H9 (cell line): ENCODE measurements at places on chromosomes 4 and X.

DNA sequence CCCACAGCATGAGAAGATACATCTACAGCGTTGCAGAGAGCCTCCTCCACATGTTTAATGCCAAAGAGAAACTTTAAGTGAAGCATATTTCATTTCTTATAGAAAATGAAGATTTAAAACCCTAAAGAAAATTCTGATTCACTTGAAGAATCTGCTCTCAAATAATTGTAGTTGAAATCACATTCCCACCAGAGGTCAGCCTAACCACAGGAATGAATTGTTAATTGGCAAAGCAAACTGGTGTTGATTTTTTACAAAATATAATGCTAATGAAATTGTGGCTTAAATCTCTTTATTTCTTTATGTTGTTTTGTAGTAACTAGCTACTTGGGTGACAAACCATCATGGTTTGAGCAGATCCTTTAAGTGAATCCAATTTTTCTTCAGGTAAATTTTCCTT lies 31.1 kb upstream of the WDR17 start:
- no peaks in the 10 kb centered on the region for H3K4me1 ChIP-seq
- H3K36me3 ChIP-seq = no peaks in the 10 kb centered on the region
- no peak overlapping the region for H3K4me3 ChIP-seq
- no peak overlapping the region for H3K27ac ChIP-seq

GRCh38 chrX:152817078-152817764 lies 13.3 kb downstream of the CETN2 start:
- no peak overlapping the region for H3K4me3 ChIP-seq
- no peaks in the 10 kb centered on the region for H3K36me3 ChIP-seq
- DNase-seq = no peak
- no peak overlapping the region for H3K27ac ChIP-seq
- no peaks in the 10 kb centered on the region for H3K4me1 ChIP-seq

DNA sequence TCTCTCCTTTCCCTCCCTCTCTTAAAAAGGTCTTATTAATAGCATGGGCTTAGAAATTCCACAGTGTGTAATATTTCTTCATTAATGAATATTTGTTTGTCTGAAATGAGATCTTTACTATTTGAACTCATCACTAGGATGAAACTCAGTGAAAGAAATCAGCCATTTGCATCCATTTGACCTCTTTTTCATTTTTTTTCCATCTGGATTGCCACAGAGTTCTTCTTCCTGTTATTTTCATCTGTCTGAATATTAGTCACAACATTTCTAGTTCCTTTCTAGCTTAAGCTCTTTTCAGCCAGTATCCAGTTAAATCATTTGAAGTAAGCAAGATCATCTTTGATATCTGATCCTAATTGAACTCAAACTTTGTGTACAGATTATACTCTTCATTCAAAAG lies 69.2 kb upstream of the PLS3 start:
- no peaks in the 10 kb centered on the region for H3K4me1 ChIP-seq
- no peaks in the 10 kb centered on the region; the same call in 1 of the 2 replicates for H3K27me3 ChIP-seq
- H3K4me3 ChIP-seq = no peak overlapping the region
- H3K36me3 ChIP-seq = no peaks in the 10 kb centered on the region

DNA sequence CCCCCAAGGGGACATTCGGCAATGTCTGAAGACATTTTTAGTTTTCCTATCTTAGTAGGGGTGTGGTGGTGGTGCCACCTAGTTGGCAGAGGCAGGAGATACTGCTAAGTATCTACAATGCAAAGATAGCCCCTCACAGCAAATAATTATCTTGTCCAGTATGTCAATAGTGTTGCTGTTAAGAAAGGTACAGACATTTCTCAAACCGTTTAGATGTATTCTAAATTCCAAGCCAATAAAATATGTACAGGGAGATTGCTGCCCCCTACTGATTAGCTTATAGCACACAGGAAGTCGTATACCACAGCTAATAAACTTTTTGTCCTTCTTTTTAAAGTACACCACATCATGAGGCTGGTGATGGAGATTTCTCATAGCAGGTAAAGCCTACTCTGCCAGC lies 260.5 kb downstream of the TMA16 start:
- DNase-seq = no peak
- H3K4me3 ChIP-seq = no peak overlapping the region
- H3K27me3 ChIP-seq = no peaks in the 10 kb centered on the region
- H3K4me1 ChIP-seq = no peaks in the 10 kb centered on the region
- H3K27ac ChIP-seq = no peak overlapping the region

- H3K36me3 ChIP-seq = peaks cover 53% of the 10 kb centered on the region
- H3K27me3 ChIP-seq = no peaks in the 10 kb centered on the region
- H3K27ac ChIP-seq = no peak overlapping the region
- no peaks in the 10 kb centered on the region for H3K4me1 ChIP-seq
These were observed 125.3 kb downstream of the SOWAHB start for GRCh38 chr4:76772498-76773106.

- H3K36me3 ChIP-seq = no peaks in the 10 kb centered on the region
- DNase-seq = no peak
- H3K4me3 ChIP-seq = no peak overlapping the region
- no peak overlapping the region for H3K27ac ChIP-seq
- H3K4me1 ChIP-seq = peaks cover 5% of the 10 kb centered on the region; the same call in 1 of the 2 replicates
- H3K27me3 ChIP-seq = no peaks in the 10 kb centered on the region
These were observed 15.4 kb downstream of the ANXA3 start for GRCh38 chr4:78566834-78567499.

DNA sequence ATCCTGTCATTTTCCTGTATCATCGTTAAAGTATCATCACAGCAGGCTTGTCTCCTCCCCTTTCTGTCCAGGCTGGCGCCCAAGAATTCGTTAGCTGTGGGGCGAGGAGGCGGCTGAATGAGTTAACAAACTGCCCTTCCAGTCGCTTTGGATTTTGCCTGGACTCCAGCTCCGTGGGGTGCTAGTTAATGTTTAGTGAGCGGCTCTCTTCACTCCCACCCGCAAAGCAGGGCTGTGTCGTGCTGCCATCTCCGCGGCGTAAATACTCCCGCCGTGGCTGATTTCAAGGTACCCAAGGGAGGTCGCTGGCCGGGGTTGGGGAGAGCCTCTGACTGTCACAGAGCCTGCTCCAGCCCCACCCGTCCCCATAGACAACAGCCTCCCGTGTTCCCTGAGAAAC lies 44.9 kb upstream of the SPRY1 start:
- H3K27ac ChIP-seq = no peak overlapping the region
- DNase-seq = no peak
- H3K4me3 ChIP-seq = no peak overlapping the region
- no peaks in the 10 kb centered on the region for H3K27me3 ChIP-seq
- H3K36me3 ChIP-seq = no peaks in the 10 kb centered on the region

- peak overlapping the region; percentile 97 for H3K4me3 ChIP-seq
- H3K27ac ChIP-seq = no peak overlapping the region
These were observed 1.0 kb downstream of the FAT4 start for GRCh38 chr4:125315576-125316400.

DNA sequence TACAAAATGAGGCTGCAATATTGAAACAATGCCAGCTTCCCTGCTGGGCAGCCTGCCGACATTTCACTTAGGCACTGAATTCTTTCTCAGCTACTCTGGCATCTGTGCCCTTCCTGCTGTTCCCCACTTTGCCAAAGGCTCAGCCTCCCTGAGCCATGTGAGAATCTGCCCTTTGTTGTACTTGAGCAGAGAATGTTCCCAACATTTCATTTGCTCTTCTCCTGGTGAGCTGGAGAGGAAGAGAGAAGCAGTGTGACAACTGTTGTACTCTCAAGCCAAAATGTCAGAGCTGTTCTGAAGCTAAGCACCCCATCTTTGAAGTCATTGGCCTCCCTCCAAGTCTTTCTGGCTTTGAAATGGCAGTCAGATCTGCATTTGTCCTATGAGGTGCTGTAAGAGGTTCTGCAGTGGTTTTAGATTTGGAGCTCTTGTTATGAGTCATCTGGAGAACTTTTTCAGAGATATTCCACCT lies 32.5 kb downstream of the LANCL3 start:
- no peaks in the 10 kb centered on the region for H3K27me3 ChIP-seq
- no peaks in the 10 kb centered on the region for H3K36me3 ChIP-seq
- H3K4me1 ChIP-seq = no peaks in the 10 kb centered on the region
- H3K27ac ChIP-seq = no peak overlapping the region
- no peak for DNase-seq

DNA sequence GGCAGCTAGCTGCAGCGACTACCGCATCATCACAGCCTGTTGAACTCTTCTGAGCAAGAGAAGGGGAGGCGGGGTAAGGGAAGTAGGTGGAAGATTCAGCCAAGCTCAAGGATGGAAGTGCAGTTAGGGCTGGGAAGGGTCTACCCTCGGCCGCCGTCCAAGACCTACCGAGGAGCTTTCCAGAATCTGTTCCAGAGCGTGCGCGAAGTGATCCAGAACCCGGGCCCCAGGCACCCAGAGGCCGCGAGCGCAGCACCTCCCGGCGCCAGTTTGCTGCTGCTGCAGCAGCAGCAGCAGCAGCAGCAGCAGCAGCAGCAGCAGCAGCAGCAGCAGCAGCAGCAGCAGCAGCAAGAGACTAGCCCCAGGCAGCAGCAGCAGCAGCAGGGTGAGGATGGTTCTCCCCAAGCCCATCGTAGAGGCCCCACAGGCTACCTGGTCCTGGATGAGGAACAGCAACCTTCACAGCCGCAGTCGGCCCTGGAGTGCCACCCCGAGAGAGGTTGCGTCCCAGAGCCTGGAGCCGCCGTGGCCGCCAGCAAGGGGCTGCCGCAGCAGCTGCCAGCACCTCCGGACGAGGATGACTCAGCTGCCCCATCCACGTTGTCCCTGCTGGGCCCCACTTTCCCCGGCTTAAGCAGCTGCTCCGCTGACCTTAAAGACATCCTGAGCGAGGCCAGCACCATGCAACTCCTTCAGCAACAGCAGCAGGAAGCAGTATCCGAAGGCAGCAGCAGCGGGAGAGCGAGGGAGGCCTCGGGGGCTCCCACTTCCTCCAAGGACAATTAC lies 1.4 kb downstream of the AR start:
- peak; percentile 33 for DNase-seq
- H3K27me3 ChIP-seq = no peaks in the 10 kb centered on the region
- H3K4me1 ChIP-seq = no peaks in the 10 kb centered on the region; the same call in 1 of the 2 replicates
- H3K4me3 ChIP-seq = peak overlapping the region; percentile 88
- H3K36me3 ChIP-seq = peaks cover 9% of the 10 kb centered on the region

GRCh38 chr4:105184316-105184980 lies 37.8 kb downstream of the TET2 start:
- H3K36me3 ChIP-seq = no peaks in the 10 kb centered on the region
- no peaks in the 10 kb centered on the region for H3K27me3 ChIP-seq
- H3K4me3 ChIP-seq = no peak overlapping the region
- no peak overlapping the region for H3K27ac ChIP-seq
- no peak for DNase-seq
- H3K4me1 ChIP-seq = no peaks in the 10 kb centered on the region

- H3K27me3 ChIP-seq = no peaks in the 10 kb centered on the region
- no peak overlapping the region for H3K4me3 ChIP-seq
- no peak for DNase-seq
- no peaks in the 10 kb centered on the region for H3K4me1 ChIP-seq
- H3K27ac ChIP-seq = no peak overlapping the region
- H3K36me3 ChIP-seq = no peaks in the 10 kb centered on the region; the same call in 2 of the 3 replicates
These were observed 325.2 kb upstream of the AADAT start for GRCh38 chr4:170414961-170415360.

- H3K4me1 ChIP-seq = peaks cover 6% of the 10 kb centered on the region
- H3K36me3 ChIP-seq = peaks cover 11% of the 10 kb centered on the region
- no peaks in the 10 kb centered on the region for H3K27me3 ChIP-seq
- H3K4me3 ChIP-seq = no peak overlapping the region
- H3K27ac ChIP-seq = no peak overlapping the region
These were observed 64.3 kb downstream of the TMEM131L start for GRCh38 chr4:153530284-153530999.

GRCh38 chr4:40251366-40251765 lies 54.5 kb downstream of the RHOH start:
- no peak for DNase-seq
- no peaks in the 10 kb centered on the region for H3K27me3 ChIP-seq
- H3K36me3 ChIP-seq = no peaks in the 10 kb centered on the region
- H3K4me1 ChIP-seq = peaks cover under 1% of the 10 kb centered on the region; the same call in 1 of the 2 replicates

GRCh38 chrX:6924443-6925077 lies 223.0 kb upstream of the STS start:
- no peak overlapping the region for H3K4me3 ChIP-seq
- H3K4me1 ChIP-seq = no peaks in the 10 kb centered on the region
- peaks cover 22% of the 10 kb centered on the region for H3K36me3 ChIP-seq
- no peak for DNase-seq

DNA sequence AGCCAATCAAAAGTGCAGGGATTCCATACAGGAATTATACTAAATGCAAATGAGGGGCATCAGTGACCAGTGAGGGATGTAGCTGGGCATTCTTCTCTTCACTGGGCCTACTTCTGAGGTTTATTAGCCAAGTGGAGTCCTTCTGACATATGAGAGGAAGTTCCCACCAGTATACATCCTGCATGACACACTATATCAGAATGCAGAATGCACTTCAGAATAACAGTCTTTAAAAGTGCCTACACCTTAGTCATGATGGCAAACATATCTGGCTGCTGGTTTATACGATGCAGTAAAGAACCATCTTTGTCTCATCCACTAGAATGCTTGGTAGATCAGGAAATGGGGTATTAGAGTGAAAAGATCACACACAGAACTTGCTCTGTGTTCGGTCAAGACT lies 180.3 kb upstream of the PPARGC1A start:
- H3K36me3 ChIP-seq = no peaks in the 10 kb centered on the region
- H3K27ac ChIP-seq = no peak overlapping the region
- no peak for DNase-seq
- no peak overlapping the region for H3K4me3 ChIP-seq
- H3K27me3 ChIP-seq = no peaks in the 10 kb centered on the region

GRCh38 chrX:39047174-39047573 lies 245.9 kb downstream of the MID1IP1 start:
- DNase-seq = no peak
- no peak overlapping the region for H3K4me3 ChIP-seq
- no peak overlapping the region for H3K27ac ChIP-seq
- H3K36me3 ChIP-seq = peaks cover 2% of the 10 kb centered on the region
- no peaks in the 10 kb centered on the region for H3K27me3 ChIP-seq

DNA sequence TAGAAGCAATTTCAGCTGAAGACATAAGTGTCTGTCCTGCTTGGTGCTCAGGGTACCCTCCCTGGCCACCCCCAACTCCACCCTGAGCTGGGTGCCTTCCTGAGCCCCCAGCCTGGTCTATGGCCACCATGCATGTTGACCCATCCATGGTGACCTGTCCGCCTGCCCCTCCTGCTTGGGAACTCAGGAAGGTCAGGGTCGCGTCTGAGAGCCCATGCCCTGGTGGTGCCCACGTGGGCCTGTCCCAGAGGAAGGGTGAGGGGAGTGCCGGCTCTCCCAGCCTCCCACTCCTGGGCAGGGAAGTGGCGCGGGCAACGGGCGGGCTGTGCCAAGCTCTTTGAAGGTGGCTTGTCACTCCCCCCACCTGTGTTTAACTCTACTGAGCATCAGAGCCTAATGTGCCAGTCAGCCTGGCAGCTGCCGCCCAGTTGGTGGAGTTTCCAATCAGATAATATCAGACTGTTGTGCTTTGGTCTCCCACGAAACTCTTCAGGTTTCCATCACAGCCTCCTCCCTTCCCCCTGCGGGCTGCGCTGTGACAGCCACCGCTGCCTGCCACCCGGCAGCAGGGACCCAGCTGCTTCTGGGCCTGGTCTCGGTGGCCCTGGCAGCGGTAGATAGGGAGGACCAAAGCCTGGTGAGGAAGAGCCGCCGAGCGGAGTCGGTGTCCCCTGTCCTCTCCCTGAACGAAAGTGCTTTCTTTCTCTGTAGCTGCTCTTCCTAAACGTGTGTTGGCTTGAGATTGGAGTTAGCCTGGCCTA lies 4.8 kb downstream of the SH3BP2 start:
- H3K4me3 ChIP-seq = no peak overlapping the region
- H3K4me1 ChIP-seq = no peaks in the 10 kb centered on the region
- no peaks in the 10 kb centered on the region for H3K36me3 ChIP-seq
- no peak for DNase-seq
- H3K27me3 ChIP-seq = no peaks in the 10 kb centered on the region
